ENCODE measurements at places on chromosomes 3 and 15. TPM values are rescaled to one million over a fixed set of nuclear protein-coding genes. Genes with fewer than 3 reads are reported as not detected.

GRCh38 chr3:75295013-75295412 lies 369.1 kb upstream of the FRG2C start:
- H3K4me1 ChIP-seq: no peaks in the 10 kb centered on the region
- H3K36me3 ChIP-seq: no peaks in the 10 kb centered on the region
- no peak overlapping the region for H3K4me3 ChIP-seq
- no peak overlapping the region for H3K27ac ChIP-seq
- no peaks in the 10 kb centered on the region for H3K27me3 ChIP-seq

Gene ZNF385D
- total RNA-seq: not detected

DNA sequence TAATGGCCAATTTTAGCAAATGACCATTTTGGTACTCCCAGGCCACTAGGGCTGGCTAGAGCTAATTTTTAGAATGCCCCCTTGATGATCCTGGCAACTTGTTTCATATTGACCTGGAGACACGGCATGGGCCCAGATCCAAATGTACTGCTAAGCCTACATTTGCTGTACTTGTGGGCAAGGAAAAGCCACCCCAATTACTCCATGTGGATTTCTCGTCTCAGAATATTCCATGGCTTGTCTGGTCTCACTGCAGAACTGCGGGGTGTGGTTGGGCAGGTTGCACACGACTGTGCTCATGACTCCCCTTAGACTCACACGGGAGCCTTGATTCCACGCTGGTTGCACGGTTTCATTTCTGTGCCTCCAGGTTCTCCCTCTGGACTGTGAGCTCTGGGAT lies 140.9 kb downstream of the RPLP1 start:
- peaks cover 7% of the 10 kb centered on the region for H3K36me3 ChIP-seq
- peak overlapping the region; percentile 51 for H3K4me3 ChIP-seq
- H3K27me3 ChIP-seq: peaks cover 65% of the 10 kb centered on the region
- no peak for DNase-seq
- H3K4me1 ChIP-seq: peaks cover 52% of the 10 kb centered on the region

DNA sequence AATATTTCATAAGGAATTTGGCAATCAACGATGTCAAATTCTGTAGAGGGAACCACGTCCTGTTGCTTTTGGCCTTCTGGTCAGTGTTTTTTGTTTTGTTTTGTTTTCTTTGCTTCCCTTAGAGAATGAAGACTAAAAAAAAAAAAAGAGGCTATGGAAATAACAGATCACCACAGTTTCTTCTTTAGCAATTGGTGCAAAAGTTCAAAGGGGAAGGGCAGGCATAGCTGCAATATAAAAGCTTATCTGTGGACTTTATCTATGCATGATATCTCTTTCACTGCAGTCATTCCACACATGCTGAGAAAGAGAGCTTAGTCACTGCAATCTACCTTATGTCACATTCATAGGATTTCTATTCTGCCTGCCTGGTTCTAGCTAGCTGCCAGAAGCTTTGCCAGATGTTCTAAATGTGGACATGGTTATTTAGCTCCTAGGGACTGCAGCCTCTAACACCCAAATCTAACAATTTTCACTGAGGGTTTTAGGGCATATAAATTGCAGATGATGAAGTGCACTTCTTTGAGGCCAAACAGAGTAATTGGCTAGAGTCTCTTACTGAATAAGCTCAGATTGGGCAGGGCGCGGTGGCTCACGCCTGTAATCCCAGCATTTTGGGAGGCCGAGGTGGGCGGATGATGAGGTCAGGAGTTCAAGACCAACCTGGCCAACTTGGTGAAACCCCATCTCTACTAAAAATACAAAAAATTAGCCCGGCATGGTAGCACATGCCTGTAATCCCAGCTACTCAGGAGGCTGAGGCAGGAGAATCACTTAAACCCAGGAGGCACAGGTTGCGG lies 637.2 kb downstream of the NTRK3 start:
- no peaks in the 10 kb centered on the region for H3K4me1 ChIP-seq
- DNase-seq: no peak
- H3K4me3 ChIP-seq: no peak overlapping the region
- no peak overlapping the region for H3K27ac ChIP-seq
- H3K36me3 ChIP-seq: no peaks in the 10 kb centered on the region

Gene FBXW12
- total RNA-seq: not detected

Measured in Calu3 (cell line).